ENCODE measurements at places on chromosomes 16 and 17.
A peak's percentile ranks its signal among the peaks of the same experiment; 100 is the strongest.

DNA sequence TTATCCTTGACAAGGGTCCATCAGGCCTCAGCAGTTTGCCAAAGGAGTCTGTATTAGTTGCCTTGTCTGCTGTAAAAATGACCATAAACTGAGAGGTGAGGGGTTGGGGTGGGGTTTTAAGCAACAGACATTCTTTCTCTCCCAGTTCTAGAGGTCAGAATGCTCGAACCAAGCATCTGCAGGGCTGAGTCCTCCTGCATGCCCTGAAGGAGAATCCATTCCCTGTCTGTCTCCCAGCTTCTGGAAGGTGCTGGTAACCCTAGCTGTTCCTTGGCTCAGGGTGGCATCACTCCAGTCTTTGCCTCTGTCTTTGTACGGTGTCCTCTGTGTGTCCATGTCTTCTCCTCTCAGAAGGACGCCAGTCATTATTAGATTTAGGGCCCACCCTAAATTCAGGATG lies 17.5 kb upstream of the IRF8 start:
- DNase-seq = no peak

GRCh38 chr17:78599419-78599818 lies 22.2 kb upstream of the DNAH17 start:
- no peak for DNase-seq

DNA sequence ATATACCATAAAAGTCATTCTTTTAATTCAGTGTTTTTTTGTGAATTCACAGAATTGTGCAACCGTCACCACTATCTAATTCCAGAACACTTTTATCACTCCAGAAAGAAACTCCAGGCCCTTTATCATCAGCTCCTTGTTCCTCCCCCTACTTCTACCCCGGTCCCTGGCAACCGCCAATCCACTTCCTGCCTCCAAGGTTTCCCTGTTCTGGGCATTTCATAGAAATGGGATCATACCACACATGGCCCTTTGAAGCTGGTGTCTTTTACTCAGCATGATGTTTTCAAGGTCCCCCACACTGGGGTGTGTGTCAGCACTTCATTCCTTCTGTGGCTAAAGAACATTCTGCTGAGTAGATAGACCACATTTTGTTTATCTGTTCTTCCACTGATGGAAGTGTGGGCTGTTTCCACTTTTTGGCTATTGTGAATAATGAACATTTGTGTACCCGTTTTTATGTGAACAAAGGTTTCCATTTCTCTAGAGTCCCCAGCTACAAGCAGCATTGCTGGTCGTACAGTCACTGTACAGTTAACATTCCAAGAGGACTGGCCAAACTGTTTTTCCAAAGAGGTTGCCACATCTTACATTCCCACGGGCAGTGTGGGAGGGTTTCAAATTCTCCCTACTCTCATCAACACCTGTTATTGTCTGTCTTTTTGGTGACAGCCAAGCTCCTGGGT lies 75.8 kb upstream of the ZNF469 start:
- no peak for DNase-seq

DNA sequence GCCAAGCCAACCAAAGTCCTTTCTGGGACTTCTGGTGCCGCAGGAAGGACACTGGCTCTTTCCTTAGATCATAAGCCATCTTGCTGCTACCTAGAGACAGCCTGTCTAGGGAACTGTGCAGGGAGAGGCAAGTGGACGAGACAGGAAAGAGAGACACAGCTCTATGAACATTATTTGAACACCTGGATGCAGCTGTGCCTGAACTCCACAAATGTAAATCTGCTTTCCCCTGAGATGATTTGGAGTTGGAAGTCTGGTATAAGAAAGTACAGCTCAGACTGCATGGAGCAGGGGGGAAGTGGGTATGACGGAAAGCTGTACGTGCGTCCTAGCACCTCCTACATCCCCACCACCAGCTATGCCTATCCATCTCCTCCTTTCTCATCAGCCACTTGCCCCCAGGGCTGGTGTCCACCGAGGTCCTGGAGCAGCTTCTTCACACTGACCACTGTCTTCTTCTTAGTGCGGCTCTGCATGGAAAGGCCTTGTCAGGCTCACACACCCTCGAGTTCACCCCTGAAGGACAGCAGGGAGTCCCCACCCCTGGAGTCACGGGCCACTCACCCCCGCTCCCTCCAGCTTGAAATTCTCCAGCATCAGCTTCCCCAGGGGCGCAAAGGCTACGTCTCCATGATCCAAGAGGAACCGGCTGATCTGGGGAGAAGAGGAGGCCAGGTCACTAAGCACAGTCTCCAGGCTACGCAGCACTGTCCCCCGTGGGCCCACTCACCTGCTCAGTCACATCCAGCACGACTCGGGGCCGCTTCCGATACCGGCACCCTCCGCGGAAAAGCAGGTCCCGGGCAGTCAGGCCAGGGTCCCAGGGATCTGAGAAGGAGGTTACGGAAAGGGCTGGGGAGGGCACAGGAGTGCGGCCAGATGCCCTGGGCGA lies 3.9 kb downstream of the TAF1C start:
- no peak for DNase-seq

DNA sequence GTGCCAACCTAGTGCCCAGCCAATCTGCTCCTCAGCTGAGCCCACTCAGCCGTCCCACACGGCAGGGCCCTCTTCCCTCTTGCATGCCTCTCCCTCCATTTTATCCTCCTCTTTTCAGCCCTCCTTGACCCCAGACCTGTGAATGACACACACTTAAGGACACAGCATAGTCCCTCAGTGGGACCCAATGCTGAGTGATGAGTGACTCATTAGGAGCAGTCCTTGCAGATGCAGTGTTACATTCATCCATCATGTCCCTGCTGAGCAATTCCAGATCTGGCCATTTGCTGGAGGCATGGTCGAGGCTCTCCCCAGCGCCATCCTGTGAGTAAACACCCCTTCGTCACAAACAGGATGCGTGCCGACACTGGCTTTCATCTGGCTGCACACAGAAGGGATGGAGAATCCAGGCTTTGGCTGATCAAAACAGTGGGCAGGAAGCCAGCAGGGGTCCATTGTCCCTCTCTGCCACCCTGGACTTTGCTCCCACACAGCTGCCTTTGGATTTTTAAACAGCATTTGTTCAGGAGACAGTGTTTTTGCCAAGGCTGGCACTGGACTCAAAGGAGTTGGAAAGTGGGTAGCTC lies 122.6 kb downstream of the AXIN2 start:
- DNase-seq = no peak

DNA sequence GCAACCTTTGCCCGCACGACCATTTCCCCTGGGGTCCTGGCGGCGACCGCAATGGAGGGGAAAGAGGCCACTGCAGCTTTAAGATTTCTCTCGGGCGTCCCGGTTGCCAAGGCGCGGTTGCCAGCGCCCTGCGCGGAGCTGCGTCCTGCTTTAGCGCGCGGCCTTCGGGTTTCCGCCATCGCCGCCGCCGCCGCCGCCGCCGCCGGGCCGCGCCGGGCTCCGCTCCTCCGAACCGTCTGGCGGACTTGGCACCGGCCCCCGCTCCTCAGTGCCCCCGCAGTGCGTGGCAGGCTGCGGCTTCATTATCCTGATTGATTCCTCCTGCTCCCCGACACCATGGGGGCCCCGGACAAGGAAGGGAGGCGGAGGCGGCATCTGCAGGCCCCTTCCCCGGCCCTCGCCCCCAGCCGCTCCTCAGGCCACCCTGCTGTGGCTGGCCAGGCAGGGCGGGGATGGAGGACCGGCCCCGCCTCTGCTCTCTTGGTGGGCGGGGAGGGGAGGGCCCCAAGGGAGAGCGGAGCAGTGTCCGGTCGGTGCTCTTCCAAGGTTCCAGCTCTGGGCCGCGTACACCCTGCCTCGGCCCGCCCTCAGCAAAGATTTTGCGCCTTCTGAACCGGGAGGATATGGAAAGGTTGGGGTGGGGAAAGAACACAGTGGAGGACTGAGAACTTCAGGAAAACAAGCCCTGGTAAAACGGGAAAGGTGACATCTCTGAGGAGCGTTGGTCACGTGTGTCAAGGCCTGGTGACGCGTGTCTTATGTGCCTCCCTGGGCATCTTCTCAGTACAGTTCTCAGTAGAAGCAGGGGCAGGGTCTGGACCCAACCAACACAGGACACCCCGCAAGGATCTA lies 34.0 kb downstream of the NEUROD2 start:
- DNase-seq = peak; percentile 11

DNA sequence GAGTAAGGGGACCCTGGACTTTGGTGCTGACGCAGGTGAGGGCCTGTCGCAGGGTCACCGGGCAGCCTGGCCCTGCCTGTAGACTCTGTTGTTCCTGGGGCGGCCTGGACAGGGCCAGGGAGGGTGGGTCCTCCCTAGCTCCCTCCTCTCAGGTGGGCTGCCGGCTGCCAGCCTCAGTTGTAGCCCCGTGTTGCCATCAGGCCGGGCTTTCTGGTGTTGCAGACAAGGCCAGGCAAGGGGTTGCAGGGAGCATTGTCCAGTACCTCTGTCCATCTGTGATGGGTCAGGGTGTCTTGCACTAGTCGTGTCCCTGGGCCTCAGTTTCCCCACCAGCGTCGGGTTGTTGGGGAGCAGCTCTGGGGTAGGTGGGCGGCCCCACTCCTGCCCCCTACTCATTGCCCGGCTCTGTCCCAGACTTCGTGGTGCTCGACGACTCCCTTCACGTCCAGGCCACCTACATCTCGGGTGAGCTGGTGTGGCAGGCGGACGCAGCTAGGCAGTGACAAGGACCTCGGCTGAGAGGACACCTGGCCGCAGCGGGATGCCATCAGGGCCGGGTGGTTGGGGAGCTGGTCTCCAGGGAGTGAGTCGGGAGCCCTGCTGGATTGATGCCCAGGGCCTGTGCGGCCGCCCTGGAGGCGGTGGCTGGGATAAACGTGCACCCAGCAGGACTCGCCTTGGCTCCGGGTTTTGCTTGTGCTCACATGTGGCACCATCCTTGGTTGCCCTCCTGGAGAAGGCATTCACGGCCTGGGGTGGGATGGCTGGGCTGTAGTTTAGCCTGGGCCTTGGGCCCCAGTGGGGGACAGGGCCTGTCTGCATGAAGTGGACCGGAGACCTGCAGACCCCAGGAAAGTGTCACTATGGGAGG lies 1.9 kb downstream of the CEMP1 start:
- no peak for DNase-seq

GRCh38 chr17:57540596-57540995 lies 204.5 kb downstream of the CCDC182 start:
- DNase-seq = no peak

DNA sequence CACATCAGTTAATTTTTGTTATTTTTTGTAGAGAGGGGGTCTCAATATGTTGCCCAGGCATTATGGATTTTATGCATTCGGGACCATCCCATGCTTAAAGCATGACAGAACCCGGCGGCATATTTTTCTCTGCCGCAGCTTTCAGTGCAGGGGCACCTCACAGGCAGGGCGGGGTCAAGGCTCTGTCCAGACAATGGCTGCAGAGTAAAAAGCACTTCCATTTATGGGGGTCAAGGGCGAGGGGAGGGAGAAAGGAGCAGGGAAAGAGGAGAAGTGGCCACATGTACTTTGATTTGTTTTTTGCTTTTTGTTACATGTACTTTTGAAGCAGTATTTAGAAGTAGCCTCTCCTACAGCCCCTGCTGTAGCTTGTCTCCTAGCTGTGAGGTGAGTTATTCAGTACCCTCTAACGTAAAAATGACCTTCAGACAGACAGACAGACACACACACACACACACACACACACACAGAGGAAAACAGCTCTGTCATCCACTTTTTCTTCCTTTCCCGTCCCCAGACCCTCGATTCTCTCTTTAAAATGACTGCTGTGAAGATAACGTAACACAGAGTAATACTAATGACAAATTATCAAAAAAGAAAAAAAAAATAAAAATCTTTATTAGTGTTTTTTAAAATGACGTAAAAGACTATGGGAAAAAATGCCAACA lies 856 bp upstream of the SCPEP1 start:
- DNase-seq = no peak

DNA sequence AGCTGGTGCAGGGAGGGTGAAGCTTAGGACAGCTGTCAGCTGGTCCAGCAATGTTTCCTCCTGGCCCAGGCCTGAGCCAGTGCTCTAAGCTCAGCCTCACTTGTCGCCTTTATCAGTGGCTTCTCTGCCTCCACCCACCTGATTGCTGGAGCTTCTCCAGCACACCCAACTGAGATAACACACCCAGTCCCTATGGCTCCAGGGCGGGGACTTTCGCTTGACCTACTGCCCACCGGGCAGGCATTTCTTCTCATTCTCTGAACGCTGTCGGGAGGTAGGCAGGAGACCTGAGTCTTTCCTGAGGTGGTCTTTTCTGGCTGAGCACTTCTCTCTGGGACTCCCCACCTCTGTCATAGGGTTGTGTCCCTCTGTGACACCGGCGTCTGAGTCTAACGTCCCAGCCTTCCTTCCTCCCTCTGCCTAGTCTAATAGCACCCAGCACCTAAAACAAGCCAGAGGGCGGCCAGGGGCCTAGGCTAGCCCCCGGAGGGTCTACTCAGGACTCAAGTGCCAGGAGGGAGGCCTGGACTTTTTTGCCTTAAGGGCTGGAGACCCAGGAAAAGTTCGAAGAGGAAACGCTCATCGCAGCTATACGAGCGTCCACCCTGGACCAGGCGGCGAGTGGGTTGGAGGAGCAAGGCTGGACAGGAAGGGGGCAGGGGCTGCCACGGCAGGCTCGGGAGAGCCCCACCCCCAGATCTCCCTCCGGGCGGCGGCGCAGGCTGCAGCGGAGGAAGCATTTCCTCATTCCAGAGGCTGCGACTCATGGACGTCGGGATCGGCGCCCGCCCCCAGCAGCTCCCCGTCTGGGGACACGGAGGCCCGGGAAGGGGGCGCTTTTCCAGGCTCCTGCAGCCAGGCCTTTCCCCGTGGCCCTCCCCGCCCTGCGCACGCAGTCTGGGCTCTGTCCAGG lies 756 bp downstream of the TAX1BP3 start:
- no peak for DNase-seq

- no peak for DNase-seq
These were observed 26.3 kb upstream of the SLC38A8 start for GRCh38 chr16:84068783-84069462.

Data from stimulated activated naive CD4-positive, alpha-beta T cell (primary cell).